ENCODE measurements at places on chromosomes 1 and 21.

DNA sequence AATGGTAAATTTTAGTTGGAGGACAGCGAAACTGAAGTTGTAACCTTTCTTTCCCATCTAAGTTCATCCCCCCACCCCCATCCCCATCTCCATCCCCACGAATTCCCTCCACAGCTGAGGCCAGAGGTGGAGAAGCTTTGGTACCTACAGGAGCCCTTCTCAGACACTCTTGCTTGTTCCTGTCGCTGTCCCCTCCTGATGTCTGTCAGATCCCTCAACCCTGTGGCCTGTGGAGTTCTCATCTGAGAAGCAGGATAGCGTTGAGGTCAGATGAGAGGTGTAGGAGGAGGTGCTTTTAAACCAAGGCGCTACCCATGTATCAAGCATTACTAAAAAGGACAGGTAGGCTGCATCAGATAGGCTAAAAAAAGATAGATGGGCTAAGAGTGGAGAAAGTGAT is 769 bp downstream of the NTPCR start:
- H3K4me1 ChIP-seq: no peaks in the 10 kb centered on the region
- peak overlapping the region; percentile 73 for H3K4me3 ChIP-seq
- peaks cover 3% of the 10 kb centered on the region for H3K36me3 ChIP-seq
- H3K27ac ChIP-seq: no peak overlapping the region
- no peak for DNase-seq
- no peaks in the 10 kb centered on the region for H3K27me3 ChIP-seq

- H3K27me3 ChIP-seq: no peaks in the 10 kb centered on the region
- DNase-seq: no peak
- H3K4me1 ChIP-seq: no peaks in the 10 kb centered on the region
- H3K36me3 ChIP-seq: no peaks in the 10 kb centered on the region
These were observed 13.7 kb upstream of the VPS45 start for GRCh38 chr1:150053926-150054325.

DNA sequence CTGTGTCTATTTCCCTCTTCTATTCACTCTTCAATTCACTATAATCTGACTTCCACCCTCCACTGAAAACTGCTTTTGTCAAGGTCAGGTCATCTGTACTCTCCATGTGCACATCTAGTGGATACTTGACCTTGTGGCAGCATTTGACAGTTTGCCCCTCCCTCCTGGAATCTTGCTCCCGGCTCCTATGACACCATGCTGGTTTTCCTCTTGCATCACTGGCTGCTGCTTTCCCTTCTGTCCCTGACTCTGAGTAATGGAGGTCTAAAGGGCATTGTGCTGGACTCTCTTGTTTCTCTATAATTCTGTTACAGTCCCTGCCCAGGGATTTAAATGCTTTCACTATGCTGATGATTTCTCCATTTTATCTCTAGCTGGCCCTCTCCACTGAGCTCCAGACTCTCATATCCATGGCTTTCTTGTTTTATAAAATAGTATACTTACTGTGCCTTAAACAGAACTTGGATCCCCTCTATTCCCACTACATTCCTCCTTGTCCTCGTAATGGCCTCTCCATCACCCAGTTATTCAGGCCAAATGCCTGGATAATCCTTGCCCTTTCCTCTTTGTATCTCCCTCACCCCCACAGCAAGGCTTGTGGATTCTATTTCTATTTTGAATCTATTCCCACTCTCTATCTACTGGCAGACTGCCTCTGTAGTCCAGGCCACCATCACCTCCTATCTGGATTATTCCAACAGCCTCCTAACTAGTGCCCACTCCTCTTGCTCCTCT is 36.8 kb upstream of the PODN start:
- peak overlapping the region; percentile 72 for H3K27ac ChIP-seq
- no peaks in the 10 kb centered on the region for H3K27me3 ChIP-seq
- H3K4me1 ChIP-seq: peaks cover 8% of the 10 kb centered on the region
- no peak overlapping the region for H3K4me3 ChIP-seq

- no peaks in the 10 kb centered on the region for H3K36me3 ChIP-seq
- no peak overlapping the region for H3K27ac ChIP-seq
- DNase-seq: no peak
- no peaks in the 10 kb centered on the region for H3K4me1 ChIP-seq
- H3K4me3 ChIP-seq: no peak overlapping the region
These were observed 559.9 kb downstream of the PLPP3 start for GRCh38 chr1:56019472-56019871.

DNA sequence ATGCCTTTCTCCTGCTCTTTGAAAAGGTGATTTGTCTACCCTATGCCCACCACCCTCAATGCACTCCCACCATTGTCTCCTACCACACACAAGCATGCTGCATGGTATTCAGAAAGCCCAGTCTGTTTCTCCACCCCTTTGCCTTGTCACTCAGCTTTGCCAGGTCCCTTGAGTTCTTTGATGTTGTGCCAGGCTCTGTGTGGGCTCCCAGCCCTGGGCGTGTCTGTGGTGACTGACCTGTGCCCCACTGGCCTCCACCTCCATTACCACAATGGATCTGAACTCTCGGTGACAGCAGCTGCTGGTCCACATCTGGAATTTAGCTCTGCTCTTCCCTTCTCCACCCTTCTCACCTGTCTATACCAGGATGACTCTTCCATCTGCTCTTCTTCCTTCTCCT is 34.9 kb downstream of the ATP2B4 start:
- H3K4me3 ChIP-seq: no peak overlapping the region
- DNase-seq: no peak
- H3K36me3 ChIP-seq: no peaks in the 10 kb centered on the region
- H3K27me3 ChIP-seq: no peaks in the 10 kb centered on the region

- H3K27ac ChIP-seq: no peak overlapping the region
- no peak for DNase-seq
- H3K27me3 ChIP-seq: no peaks in the 10 kb centered on the region
- H3K4me3 ChIP-seq: no peak overlapping the region
These were observed 24.7 kb upstream of the CCT8 start for GRCh38 chr21:29098156-29098555.

GRCh38 chr1:81848880-81849682 is 48.3 kb downstream of the ADGRL2 start:
- H3K4me1 ChIP-seq: peaks cover 4% of the 10 kb centered on the region
- no peak for DNase-seq
- H3K36me3 ChIP-seq: no peaks in the 10 kb centered on the region
- H3K27me3 ChIP-seq: no peaks in the 10 kb centered on the region
- H3K27ac ChIP-seq: no peak overlapping the region
- H3K4me3 ChIP-seq: no peak overlapping the region

- H3K36me3 ChIP-seq: no peaks in the 10 kb centered on the region
- H3K4me3 ChIP-seq: no peak overlapping the region
- peaks cover 3% of the 10 kb centered on the region for H3K4me1 ChIP-seq
- no peaks in the 10 kb centered on the region for H3K27me3 ChIP-seq
- no peak overlapping the region for H3K27ac ChIP-seq
These were observed 117.6 kb downstream of the LEPR start for GRCh38 chr1:65538086-65538485.

- H3K4me1 ChIP-seq: no peaks in the 10 kb centered on the region
- no peak overlapping the region for H3K27ac ChIP-seq
- no peaks in the 10 kb centered on the region for H3K27me3 ChIP-seq
- H3K4me3 ChIP-seq: no peak overlapping the region
- no peaks in the 10 kb centered on the region for H3K36me3 ChIP-seq
- no peak for DNase-seq
These were observed 58.6 kb downstream of the FMO4 start for GRCh38 chr1:171372418-171373084.

DNA sequence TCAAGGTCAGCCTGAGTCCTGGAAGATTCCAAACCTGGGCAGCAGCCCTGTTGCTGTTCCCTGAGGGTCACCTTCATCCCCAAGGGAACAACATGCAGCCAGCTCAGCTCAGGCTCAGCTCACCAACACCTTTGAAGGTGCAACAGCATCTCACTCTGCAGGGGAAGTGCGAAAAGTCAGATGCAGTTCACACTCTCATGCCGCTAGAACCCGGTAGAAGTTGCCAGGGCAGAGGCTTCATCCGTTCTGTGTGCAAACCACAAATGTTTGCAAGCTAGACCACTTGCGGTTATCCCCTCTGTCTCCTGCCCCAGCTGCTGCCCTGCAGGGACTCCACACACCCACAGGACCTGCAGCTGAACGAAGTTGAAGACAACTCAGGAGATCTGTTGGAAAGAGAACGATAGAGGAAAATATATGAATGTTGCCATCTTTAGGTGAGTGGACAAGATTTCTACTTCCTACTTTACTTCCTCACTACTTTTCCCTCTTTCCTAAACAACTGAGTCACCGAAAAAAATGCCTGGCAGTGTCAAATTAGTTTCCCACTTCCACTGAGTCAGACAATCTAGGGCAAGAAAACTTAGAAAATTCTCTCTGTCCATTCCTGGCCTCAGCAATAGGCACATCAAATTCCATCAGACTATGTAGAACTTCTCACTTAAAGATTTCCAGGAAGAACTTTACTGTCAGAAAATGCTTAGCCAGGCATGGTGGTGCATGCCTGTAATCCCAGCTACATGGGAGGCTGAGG is 1.8 kb upstream of the FCRL6 start:
- H3K4me3 ChIP-seq: no peak overlapping the region
- no peak for DNase-seq
- H3K36me3 ChIP-seq: no peaks in the 10 kb centered on the region
- H3K4me1 ChIP-seq: no peaks in the 10 kb centered on the region

- DNase-seq: no peak
- no peaks in the 10 kb centered on the region for H3K4me1 ChIP-seq
- no peaks in the 10 kb centered on the region for H3K27me3 ChIP-seq
These were observed 144.3 kb downstream of the MIS18A start for GRCh38 chr21:32134441-32135130.

GRCh38 chr1:111952125-111952657 is 37.3 kb downstream of the KCND3 start:
- no peak overlapping the region for H3K4me3 ChIP-seq
- H3K27ac ChIP-seq: no peak overlapping the region
- DNase-seq: no peak

GRCh38 chr1:158249646-158250045 is 4.6 kb upstream of the CD1A start:
- no peak overlapping the region for H3K27ac ChIP-seq
- no peak for DNase-seq
- no peak overlapping the region for H3K4me3 ChIP-seq
- no peaks in the 10 kb centered on the region for H3K4me1 ChIP-seq

DNA sequence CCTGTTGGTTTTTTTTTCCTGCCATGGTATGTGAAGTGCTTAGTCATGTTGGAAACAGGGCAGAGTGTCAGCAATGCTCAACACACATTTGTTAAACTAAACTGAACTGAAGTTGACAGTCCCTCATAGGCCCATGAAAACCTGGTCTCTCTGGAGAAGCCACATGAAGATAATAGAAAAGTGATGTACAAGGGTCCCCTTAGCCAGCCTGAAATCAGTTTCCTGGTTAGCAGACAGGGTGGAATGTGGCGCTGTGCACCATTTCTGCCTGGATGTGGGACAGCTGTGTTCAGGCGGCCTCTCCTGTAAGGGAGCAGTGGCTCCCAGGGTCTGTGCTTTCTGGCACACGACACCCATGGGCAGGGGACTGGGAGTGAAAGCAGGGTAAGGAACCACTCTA is 9.9 kb upstream of the CHI3L1 start:
- H3K4me1 ChIP-seq: no peaks in the 10 kb centered on the region
- H3K4me3 ChIP-seq: no peak overlapping the region
- no peaks in the 10 kb centered on the region for H3K27me3 ChIP-seq
- no peaks in the 10 kb centered on the region for H3K36me3 ChIP-seq

DNA sequence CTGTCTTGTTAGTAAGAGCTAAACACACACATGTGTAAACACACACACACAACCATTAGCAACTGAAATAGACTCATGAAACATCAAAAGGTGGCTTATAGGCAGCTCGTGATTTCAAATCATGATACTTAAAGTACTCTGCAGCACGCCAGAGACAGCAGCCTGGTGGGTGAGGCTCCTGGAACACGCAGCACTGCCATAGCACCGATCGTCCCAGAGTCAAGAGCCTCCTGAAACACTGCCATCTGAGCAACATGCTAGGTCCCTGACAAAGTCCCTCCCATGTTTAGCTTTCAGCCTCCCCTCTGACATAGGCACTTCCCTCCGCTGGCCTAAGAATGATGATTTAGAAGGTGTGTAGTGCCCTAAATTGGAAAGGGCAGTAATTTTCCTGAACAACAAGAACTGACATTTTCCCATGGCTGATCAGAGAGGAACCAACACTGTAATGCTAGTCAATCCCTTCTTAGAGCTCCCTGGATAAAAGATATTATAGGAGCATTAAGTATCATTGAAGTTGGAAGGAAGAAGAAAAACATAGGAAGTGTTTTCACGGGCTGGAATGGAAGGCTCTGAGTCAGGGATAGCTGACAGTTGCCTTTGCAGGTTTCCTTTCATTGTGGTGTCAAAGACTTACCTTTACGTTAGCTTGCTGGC is 14.1 kb upstream of the DPT start:
- H3K27ac ChIP-seq: no peak overlapping the region
- H3K36me3 ChIP-seq: no peaks in the 10 kb centered on the region
- no peak overlapping the region for H3K4me3 ChIP-seq
- no peak for DNase-seq

DNA sequence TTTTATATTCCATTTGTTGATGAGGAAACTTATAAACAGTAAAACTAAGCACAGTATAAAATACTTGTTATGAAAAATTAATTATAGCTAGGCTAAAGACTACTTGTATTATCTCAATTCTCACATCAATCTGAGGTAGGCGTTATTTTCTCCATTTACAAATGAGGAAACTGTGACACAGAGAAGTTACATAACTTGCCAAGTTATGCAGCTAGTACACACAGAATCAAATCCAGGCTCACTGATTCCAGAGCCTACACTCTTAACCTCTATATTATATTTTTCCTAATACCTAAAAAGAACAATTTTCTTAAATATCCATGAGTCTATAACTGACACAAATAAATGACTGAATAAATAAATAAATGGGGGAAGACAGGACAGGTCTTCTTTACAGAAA is 11.2 kb upstream of the VPS45 start:
- H3K27me3 ChIP-seq: no peaks in the 10 kb centered on the region
- no peak overlapping the region for H3K4me3 ChIP-seq

DNA sequence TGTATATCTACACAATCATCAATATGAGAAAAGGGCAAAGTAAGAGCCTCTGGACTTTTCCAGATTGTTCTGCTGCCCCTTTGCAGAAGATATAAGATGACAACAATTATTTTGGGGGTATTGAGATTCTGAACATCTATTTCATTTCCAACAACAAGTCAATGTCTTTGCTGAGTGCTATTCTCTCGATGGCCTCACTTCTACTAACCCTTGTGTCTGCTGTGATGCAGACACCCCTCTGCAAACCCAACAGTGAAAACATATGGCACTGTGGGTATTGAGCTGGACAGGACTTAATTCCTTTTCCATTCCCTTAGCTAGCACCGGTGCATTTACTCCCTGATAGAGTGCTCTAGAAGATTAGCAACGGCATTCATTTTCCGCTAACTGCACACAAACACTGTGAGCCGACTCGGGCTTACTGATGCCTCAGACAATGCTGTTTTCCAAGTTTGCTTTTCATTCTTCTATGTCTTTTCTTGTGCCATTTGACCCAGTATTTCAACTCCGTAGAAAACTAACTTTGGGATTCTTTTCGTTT is 33.4 kb upstream of the SMYD2 start:
- H3K4me3 ChIP-seq: no peak overlapping the region
- no peak for DNase-seq
- H3K27ac ChIP-seq: no peak overlapping the region
- H3K36me3 ChIP-seq: no peaks in the 10 kb centered on the region
- no peaks in the 10 kb centered on the region for H3K27me3 ChIP-seq
- no peaks in the 10 kb centered on the region for H3K4me1 ChIP-seq

- H3K4me1 ChIP-seq: peaks cover 20% of the 10 kb centered on the region
- no peaks in the 10 kb centered on the region for H3K36me3 ChIP-seq
- no peak overlapping the region for H3K27ac ChIP-seq
These were observed 112.5 kb downstream of the RERE start for GRCh38 chr1:8704866-8705506.

- H3K27me3 ChIP-seq: no peaks in the 10 kb centered on the region
- H3K4me1 ChIP-seq: no peaks in the 10 kb centered on the region
- H3K27ac ChIP-seq: no peak overlapping the region
- peaks cover 20% of the 10 kb centered on the region for H3K36me3 ChIP-seq
- H3K4me3 ChIP-seq: no peak overlapping the region
These were observed 11.2 kb downstream of the TMEM9 start for GRCh38 chr1:201142849-201143725.

All from liver (tissue), 10 donors.